ENCODE measurements at places on chromosomes 12 and 14.

DNA sequence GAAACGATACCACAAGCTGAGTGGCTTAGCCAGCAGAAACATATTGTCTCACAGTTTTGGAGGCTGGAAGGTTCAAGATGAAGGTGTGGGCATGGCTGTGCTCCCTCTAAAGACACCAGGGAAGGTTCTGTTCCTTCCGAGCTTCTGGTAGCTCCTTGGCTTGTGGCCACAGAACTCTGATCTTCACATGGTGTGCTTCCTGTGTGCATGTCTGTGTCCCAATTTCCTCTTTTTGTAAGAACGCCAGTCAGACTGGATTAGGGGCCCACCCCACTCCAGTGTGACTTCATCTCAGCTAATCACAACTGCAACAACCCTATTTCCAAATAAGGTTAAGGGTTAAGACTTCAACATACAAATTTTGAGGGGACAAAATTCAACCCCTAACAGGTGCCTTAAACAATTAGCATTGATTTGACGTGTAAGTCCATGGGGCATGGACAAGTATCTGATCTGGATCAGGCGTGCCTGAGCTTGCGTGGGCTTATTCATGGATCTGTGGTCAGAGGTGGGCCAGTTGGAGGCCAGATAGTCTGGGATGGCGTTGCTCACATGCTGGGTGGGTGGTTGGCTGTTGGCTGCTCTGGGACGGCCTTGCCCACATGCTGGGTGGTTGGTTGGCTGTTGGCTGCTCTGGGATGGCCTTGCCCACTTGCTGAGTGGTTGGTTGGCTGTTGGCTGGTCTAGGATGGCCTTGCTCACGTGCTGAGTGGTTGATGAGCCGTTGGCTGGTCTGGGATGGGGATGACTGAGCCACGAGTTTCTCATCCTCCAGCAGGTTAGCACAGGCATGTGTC is 88.5 kb downstream of the LGMN start:
- no peak for DNase-seq

- DNase-seq = no peak
Observed at GRCh38 chr12:693934-694533, 30.8 kb upstream of the NINJ2 start.

GRCh38 chr14:49549881-49550280 is 36.3 kb downstream of the RPS29 start:
- peak; percentile 53 for DNase-seq

DNA sequence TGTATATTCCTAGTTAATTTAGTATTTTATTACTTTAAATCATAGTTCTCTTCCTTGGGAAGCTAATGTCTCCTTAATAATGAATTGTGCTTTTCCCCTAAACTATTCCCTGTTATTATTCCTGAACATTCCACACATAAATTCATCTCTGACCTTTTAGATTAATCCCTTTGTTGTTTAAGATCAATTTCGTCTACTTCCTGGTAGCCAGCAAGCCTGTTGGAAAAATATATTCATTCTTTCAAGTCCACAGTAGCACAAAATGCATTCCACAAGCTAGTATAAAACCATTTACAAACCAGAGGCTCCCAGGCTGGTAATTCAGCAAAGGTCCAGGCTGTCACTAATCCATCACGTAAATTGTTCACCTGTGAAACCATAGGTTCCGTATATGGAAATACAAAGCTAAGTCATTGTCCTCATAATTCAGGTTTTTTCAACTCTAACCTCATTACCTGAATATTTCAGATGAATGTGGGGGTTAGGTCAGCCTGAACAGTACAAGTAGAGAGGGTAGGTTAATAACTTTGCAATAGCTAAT is 232.7 kb downstream of the SEC23A start:
- DNase-seq = no peak

GRCh38 chr12:21169878-21170472 is 39.0 kb downstream of the SLCO1B1 start:
- peak; percentile 54 for DNase-seq

DNA sequence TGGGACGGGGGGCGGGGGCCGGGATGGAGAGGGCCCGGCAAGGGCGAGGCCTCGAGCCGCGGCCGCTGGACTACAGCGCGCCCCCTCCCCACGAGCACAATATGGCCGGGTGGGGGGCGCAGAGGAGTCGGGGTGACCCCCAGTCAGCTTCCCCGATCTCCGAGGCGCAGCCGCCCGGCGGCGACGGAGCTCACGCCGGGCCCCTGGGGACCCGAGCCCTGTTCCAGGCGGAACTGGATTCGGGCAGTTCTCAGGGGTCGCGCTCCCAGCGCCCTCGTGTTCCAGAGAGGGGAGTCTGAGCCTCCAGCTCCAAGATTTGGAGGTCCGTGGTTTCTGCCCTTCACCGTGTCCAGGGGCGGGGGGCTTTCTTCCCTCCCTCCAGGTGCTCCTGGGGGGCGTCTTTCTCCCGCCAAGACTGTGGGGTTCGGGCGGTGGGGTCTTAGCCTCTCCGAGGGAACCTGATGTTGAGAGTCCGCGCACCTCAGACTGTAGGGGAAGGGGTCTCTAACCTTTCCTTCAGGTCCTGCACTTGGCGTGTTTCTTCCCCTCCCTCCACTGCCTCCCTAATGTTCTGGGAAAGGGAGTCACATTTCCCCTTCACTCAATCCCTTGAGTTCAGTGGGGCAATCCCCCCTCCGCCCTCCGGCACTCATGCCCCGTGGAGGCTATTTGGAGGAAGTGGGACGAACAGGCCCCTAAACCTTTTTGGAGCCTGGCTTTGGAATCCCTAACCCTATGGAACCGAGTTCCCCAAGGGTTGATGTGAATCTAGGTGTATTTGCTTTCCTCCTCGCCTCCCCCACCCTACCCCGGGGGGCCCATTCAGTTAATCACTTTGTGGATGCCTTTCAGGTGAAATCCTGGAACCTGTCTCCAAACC is 584 bp downstream of the ACVR1B start:
- DNase-seq = peak; percentile 41

DNA sequence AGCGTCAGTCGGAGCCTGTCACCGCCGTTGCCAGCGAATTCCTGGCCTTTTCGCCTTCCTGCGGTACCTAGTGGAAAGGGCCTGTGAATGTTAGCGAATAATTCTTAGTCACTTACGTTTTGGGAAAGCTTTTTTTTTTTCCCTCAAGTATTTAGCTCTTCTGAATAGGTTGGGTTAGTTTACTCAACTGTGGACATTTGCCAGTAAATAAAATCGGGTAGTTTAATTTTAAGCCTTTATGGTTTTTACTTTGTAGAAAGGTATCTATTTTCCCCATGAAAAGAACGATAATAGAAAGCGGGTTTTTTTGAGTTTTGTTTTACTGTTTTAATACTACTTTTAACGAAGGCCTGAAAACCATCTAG is 1.7 kb downstream of the YY1 start:
- DNase-seq = no peak

DNA sequence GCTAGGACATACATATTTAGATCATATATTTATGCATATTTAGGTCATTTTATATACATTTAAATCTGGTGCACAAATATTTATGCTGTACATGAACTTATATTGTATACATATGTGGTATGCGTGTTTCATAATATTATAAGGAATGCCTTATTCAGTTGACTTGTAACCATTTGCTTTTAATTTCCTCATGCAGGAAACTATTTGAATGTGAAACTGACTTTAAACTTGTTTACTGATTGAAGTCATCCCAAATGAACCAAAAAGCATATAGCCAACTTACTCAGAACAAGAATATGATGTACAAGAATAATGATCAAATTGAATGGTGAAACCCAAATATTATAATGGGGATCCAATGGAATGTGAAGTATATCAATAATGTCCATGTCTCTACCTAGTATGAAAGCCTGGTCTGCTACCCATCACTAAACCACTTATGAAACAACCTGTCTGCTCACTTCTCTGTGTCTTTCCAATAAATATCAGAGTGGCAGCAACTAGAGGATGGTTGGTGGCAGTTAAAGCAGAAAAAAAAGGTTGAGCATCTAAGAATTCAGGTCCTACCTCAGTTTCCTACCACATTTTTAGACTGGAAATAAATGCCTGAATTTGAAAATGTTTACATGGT is 38.3 kb downstream of the RPS6KA5 start:
- no peak for DNase-seq

GRCh38 chr14:99976021-99976420 is 89.2 kb upstream of the EVL start:
- DNase-seq = peak; percentile 15

DNA sequence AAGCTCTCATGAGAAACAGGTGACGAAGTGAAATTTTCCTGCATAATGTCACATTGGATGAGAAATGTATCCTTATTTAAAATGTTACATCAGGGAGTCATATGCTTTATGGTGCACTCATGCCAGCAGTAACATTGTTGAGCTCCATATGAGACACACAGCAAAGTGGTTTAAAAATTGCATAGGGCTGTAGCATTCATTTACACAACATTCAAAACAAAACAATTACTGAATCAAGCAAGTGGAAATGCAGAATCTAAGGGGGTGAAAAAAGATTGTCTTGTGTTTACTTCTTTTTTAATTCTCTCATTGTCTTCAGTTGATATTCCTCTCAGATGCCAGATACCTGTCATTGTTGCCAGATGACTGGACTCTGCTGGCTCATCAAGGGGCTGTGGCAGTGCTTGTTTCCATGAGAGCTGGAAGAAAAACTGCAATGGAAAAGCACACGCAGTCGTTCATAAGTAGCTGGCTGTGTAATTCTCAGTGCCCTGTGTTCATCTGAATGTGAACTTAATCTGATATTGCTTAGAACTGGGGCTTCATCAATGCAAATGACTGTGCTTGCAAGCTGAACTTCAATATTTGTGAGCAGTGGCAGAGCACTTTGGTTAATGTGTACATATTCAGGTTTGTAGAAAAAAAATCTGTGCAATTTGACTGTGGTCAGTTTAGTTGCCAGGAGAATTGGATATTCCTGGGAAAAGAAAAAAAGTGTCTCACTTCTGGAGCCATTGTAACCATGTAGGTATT is 305.6 kb downstream of the RAD51B start:
- DNase-seq = peak; percentile 87

DNA sequence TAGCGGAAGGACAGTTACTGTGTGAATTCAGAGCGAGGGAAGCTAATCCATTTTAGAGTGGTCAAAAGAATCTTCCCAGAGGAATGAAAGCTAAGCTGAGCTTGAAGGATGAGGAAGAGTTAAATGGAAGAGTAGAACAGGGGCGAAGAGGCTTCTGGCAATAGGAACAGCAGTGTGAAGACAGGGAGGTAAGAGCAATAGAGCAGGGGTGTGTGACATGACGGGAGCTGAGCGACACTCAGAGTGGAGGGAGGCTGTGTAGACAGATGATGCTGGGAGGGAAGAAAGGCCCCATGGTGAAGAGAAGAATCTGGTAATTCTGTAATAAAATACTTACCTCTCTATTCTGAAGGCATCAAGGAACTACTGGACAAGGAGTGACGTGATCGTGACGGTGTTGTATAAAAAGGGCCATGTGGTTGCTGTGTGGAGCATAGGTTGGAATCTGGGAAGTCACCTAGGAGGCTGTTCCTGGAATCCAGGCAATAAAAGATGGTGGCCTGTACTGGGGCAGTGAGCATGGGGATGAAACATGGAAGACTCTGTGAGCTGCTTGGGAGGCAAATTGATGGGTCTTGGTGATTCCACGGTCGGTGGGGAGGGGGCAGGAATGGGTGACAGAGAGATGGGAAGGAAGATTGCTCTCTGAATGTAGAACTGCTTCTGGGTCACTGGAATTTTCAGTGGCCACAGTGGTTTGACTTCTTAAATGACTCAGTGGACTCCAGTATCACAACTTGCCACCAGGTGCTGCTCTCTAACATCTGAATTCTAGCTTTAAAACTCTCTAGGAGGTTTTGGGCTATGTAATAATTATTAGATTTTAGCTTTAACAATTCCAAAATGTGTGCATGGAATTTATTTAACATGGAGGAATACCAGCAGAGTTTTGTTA is 164.1 kb downstream of the ATP23 start:
- DNase-seq = peak; percentile 28

DNA sequence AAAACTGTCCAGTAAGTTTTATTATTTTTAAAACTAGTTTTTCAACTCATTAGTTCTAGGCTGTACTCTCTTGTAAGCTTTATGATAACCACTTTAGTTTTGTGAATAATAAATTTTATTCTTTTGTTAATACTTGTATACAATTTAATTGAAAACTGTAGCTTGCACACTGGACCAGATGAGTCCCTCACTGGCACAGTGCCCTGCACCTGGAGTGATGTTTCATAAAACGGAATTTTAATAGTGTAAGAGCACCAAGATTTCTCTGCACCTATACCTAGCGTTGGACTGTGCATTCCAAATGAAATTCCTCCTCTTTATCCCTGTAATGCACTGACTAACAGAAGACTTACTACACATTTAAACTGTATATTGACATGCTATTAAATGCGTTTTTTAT is 80.8 kb downstream of the PRIMA1 start:
- DNase-seq = no peak

- no peak for DNase-seq
Observed at GRCh38 chr14:73591690-73592449, at the start of gene ACOT4. Gene ACOT4, plus strand, starts transcription at chr14:73591873. Its CDS starts 87 bp downstream, at chr14:73591960.

- DNase-seq = no peak
Observed at GRCh38 chr14:76331328-76332011, 44.5 kb upstream of the ESRRB start.

DNA sequence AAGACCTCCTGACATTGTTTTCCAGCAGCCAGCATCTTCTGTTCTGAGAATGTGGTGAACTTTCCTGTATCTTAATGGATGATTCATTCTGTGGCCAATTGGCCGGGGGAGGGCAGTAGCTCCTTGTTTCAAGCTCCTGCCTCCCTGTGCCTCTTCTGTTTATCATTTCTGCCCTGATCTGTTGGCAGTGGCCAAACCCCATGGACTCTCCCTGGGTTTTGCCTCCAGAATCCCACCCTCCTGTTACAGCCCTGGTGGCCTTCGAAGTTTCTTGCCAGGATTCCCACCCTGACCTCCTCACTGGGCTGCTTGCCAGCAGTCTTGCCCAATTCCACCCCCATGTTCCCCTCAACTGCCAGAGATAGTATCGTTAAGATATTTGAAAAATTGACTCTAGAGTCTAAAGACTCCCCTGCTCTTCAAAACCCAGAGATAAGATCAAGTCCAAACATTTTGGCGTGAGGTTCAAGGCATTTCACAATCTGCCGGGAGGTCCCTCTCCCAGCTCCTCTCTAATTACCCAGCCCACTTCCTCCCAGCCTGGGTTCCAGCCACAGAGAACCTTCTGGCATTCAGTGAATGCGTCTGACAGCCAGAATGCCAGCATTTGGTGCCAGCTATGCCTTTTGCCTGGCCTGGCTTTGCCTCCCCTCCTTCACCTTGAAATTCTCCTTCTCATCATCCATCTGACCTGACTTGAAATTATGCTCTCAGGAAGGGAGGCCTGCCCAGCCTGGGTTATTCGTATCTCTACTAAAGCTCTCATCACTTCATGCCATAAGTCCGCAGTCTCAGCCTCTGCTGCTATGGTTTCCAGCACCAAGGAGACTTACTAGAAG is 37.7 kb upstream of the TXNRD1 start:
- DNase-seq = peak; percentile 93

All from ELR (cell line).